Retina (tissue), 1 donor: ENCODE measurements at places on chromosomes 5 and 9.

GRCh38 chr5:61306531-61307131, 25.4 kb upstream of the ZSWIM6 start:
- no peak for DNase-seq

DNA sequence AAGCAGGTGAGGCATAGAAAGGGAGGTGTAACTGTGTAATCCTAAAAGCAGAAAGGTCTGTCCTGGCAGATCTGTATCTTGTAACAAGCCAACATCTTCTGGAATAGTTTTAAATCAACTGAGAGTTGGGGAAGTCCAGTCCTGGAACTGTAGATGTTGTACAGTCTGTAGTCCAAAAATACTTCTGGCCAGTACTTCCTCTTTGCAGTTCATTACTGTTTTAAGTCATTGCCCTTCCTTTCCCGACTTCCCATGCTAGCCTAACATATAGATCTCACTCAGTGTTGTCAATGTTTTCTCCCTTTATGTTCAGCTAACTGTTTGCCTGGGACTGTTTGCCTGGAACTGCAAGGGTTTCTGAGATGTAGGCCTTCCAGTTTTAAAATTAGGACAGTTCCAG, 168.5 kb upstream of the ISL1 start:
- DNase-seq: no peak

DNA sequence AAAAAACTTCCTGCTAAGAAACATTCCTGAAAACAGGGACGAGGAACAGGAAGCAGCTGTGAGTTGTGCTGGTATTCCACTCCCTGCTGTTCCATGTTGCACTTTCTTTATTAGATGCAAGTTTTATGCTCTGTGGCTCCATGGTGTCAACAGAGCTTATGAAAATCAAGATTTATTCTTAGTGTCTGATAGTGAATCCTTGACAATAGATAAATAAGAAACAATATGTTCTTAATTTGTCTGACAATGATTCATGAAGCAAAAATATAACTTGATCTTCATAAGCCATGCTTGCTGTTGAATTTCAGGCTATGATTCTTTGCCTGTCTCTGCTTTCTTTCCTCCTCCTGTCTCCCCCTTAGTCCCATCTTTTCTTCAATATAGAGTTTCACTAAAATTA, 119.6 kb downstream of the DROSHA start:
- no peak for DNase-seq

GRCh38 chr5:58043032-58043945, 416.6 kb downstream of the PLK2 start:
- no peak for DNase-seq

- no peak for DNase-seq
These were observed 62.3 kb downstream of the NIPSNAP3B start for GRCh38 chr9:104826079-104826775.

GRCh38 chr5:76187386-76187785, 104.2 kb downstream of the SV2C start:
- no peak for DNase-seq

GRCh38 chr9:128323212-128323730, 632 bp downstream of the COQ4 start:
- no peak for DNase-seq

DNA sequence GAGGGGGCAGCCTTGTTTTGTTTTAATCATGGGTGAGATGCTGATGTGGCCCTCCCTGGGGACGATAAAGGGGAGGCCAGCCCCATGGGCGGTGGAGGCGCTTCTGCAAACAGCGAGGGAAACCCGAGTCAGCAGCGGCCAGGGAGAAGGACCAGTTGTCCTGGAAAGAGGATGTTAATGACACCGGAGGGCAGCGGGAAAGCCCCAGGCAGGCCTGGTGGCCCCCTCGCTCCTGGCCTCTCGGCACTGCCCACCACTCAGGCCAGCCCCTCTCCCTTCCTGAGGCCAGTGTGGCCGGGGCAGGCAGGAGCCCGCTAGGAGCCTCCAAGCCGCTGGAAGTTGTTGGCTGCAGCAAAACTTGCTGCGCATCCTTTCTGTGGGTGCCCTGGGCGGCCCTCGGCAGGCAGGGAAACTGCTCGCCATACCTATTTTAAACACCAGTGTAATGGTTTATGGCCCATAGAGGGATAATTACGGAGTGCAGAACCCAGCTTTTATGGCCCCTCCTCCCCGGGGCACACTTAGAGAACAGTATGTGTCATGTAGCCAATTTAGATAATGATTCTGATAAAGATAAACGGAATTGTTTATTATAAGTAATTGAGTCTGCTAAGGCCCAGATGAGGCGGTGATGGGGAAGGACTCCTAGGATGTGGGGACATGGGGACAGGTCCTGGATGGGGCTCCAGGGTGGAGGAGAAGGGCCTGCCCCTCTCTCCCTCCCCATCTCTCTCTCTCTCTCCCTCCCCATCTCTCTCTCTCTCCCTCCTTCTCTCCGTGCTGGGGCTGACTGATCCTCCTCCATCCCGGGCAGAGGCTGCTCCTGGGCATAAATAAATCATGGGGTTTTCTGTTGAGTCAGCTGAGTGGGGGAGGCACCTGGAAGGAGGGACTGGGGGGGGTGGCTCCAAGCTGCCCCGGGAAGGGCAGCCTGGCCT, 36.9 kb downstream of the LMX1B start:
- DNase-seq: peak; percentile 56

GRCh38 chr9:76873056-76873792, 32.7 kb downstream of the PRUNE2 start:
- DNase-seq: peak; percentile 57

DNA sequence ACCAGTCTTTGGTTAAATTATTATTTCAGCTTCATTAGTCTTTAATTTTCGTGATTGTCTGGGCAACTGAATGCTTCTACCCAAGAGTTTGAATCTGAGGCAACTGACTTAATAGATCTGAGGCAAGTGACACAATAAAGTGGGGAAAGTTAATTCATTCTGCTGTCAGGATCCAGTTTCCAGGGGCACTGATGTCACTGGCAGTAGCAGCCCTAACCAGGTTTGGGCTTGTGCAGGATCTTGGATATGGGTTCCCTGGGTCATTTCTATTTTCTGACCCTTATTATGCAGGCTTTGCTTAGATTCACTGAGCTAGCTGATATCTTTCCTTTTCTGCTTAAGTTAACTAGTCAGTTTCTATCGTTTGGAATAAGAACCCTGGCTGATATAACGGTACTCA, 9.6 kb downstream of the SREK1IP1 start:
- no peak for DNase-seq

DNA sequence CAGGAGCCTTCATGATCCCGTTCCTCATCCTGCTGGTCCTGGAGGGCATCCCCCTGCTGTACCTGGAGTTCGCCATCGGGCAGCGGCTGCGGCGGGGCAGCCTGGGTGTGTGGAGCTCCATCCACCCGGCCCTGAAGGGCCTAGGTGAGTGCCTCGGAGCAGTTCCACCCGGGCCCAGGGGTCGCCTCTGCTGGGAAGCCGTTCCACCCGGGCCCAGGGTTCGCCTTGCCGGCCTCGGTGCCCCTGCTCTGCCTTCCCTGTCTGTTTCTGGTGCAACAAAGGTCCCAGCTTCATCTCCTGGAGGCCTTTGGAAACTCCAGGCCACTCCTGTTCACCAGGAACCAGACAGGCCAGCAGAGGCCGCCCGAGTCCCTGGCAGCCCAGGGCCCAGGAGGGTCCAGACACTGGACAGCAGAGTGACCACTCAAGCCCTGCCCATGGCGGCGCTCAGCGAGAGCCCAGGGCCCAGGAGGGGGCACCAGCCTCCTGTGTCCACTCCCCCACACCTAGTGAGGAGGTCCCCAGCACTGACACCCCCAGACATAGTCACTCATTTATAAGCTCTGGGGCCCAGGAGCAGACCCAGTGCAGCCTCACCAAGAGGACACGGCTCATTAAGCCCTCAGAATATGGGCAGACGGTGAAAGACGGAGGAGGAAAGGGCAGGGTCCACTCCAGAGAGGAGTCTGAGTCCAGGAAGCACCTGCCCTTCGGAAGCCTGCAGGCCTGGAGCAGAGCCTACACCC, 7.5 kb downstream of the SLC6A19 start:
- DNase-seq: peak; percentile 62

DNA sequence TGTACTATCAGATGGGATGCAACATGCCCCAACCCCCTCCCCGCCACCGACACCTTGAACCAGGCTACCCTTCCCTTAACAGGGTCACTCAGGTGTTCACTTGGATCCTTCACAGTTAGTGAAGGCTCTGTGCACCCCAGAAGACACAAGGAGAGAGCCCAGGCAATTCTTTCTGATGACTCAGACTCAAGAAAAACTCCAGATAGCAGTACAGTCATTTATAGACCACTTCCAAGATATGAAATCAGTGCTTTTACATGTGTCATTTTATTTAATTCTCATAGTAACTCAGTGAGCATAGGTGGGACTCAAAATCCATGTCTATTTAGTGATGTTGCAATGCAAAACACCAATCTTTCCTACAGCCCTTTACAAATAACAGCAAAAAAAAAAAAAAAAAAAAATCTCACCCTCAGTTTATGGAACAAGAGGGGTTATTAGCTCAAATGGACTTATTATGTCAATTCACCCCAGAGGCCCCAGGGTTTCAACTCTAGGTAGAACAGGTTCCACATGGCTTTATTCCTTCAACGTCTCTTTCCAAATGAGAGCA, 71.9 kb downstream of the FOXD1 start:
- no peak for DNase-seq

- DNase-seq: no peak
These were observed 17.5 kb downstream of the FBP2 start for GRCh38 chr9:94576131-94576530.

- DNase-seq: no peak
These were observed 110.3 kb downstream of the VAV2 start for GRCh38 chr9:133881671-133882381.

DNA sequence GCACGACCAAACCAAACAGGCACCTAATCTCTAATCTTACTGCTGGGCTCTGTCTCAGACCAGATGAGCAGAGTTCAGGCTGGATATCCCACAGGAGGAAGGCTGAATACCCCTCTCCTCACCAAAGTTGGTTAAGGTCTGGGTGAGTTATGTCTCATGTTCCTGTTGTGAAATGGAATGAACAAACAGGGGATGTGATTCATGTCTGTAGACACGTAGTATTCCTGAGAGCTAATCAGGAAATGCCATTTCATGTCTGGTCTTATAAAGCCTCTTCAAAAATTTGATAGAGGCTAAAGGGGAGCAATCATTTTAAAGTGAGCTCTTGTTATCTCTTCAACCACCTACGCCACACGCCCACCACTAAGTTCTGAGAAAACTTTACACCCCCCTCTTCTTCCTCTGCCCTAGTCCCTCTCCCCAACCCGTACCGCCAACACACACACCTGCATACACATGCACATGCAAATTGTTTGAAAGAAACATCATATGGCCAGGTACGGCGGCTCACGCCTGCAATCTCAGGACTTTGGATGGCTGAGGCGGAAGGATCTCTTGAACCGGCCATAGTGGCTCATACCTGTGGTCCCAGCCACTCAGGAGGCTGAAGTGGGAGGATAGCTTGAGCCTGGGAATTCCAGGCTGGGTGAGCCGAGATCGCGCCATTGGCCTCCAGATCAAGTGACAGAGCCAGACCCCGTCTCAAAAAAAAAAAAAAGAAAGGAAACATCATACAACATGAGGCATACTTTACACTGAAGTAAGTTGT, 69.8 kb upstream of the RAI14 start:
- DNase-seq: no peak

DNA sequence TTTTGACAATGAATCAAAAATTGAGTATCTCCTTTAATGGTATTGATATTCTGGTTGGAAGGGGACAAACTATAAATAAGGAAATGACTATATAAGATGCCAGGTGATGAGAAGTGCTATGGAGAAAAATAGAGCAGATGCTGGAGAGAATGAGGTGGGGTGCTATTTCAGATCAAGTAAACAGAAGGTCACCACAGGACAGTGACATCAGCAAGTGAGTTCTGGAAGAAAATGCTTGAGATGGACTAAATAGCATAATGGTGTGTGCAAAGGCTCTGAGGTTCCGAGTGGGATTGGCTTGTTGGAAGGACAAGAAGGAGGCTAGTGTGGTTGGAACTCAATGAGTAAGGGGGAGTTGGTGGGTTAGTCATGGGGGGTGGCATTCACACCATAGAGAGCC, 157.5 kb upstream of the SGCD start:
- DNase-seq: no peak

GRCh38 chr9:101463397-101463796, 27.8 kb upstream of the ALDOB start:
- DNase-seq: no peak

DNA sequence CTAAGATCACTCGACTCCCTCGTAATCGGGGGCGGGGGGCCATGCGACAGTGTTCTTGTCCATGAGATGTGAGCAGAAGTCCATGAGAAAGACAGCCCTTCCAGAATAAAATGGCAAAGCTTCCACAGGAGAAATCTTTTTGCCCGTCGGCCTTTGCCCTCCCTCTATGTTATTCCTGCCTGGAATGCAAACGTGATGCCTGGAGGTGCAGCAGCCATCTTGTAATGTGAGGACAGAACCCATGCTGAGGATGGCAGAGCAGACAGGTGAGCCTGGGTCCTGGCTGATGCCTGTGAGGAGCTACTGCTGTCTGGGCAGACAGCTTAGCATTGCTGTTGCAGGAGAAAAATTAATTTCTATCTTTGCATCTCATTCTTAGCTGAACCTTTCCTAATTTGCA, 17.2 kb downstream of the MED10 start:
- no peak for DNase-seq

DNA sequence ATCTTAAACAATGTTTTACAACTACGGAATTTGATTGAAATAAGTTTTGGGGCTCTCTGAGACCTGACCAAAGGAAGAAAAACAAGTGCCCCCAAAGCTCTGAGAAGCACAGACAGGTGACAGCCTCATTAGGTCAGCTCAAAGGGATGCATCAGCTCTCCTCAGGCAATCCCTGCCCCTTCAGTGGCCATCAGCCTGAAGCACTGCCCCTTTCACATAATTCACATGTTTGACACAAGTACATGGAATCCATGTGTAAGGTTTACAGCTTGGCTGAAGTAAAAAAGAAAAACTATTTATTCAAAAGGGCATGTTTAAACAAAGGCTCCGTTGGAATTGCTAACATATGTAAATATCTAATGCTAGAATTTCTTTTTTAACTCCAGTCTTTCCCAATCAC, 56.3 kb downstream of the TSSK1B start:
- DNase-seq: no peak

DNA sequence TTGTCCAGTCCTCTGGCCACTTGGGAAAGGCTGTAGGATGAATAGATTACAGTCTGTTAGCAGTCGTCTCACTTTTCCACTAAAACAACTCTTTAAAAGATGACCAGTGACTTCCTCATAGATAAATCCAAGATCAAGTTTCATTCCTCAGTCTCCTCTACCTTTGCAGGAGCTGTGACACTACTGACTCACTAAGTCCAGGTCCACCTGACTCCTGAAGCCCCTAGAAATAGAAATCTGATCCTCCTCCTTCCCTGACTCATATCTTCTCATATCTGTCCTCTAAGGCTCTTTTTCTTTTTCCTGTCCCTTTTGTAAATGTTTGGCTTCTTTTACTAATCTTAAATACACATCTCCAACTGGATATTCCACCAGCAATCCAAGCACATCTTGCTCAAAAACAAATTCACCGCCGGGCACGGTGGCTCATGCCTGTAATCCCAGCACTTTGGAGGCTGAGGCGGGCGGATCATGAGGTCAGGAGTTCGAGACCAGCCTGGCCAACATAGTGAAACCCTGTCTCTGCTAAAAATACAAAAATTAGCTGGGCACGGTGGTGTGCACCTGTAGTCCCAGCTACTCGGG, 2.6 kb downstream of the CCDC125 start:
- no peak for DNase-seq

- no peak for DNase-seq
These were observed 151.5 kb upstream of the SMC2 start for GRCh38 chr9:103942651-103943050.
